ENCODE measurements at places on chromosomes 13 and 19. TPM values are rescaled to one million over a fixed set of nuclear protein-coding genes. Genes with fewer than 3 reads are reported as not detected.

GRCh38 chr13:26983543-26984320 lies 187.9 kb downstream of the USP12 start:
- no peak for DNase-seq
- no peaks in the 10 kb centered on the region for H3K4me1 ChIP-seq
- H3K27me3 ChIP-seq: peaks cover 13% of the 10 kb centered on the region
- no peaks in the 10 kb centered on the region for H3K36me3 ChIP-seq

DNA sequence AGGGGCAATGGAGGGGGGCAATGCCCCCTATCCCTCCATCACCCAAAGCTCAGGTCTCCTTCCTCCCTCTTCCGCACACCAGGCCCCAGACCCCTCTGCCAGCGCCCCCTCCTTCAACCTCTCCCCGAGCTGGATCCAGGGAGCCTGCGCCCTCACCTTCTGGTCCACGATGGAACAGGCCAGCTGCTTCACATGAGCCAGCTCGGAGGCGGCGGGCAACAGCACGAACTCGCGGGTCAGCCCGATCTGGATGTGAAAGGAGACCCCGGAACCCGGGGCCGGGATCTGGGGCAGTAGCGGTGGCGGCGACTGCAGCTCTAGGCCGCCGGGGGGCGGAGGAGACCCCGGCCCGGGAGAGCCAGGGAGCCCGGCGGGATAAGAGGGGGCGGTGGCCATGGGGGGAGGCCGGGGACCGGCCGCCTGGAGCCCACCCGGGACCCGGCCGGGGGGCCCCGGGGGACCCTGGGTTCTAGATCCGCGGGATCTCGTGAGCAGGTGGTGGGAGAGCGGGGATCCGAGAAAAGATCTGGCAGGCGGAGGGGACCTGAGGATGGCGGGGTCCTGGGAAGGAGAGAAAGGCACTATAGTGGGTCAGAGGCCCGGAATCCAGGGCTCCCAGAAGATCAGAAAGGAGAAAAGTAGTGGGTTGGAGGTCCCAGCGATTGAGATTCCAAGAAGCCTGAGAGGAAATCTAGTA lies 791 bp downstream of the PRKD2 start:
- DNase-seq: peak; percentile 51
- peak overlapping the region; percentile 91 for H3K27ac ChIP-seq
- H3K4me1 ChIP-seq: peaks cover 40% of the 10 kb centered on the region

- H3K27me3 ChIP-seq: peaks cover 24% of the 10 kb centered on the region
- peaks cover 21% of the 10 kb centered on the region for H3K4me1 ChIP-seq
- no peak overlapping the region for H3K27ac ChIP-seq
- DNase-seq: no peak
- peak overlapping the region; percentile 23 for H3K4me3 ChIP-seq
Observed at GRCh38 chr19:478976-479375, 17.3 kb upstream of the MADCAM1 start.

KIR2DL1 gene
- total RNA-seq: not detected

Measured in neural crest cell (in vitro differentiated cells).